Skeletal muscle cell (primary cell): ENCODE measurements at places on chromosomes 12 and 14.

GRCh38 chr12:128316973-128317526, 50.1 kb downstream of the TMEM132C start:
- no peak for DNase-seq

GRCh38 chr12:53811606-53812005, 59.8 kb upstream of the CISTR start:
- DNase-seq, result no peak

- no peak for DNase-seq
Observed at GRCh38 chr12:12392413-12392812, 35.5 kb downstream of the BORCS5 start.

GRCh38 chr14:24952851-24953666, 96.9 kb downstream of the STXBP6 start:
- DNase-seq, result no peak

GRCh38 chr14:21557084-21557901, 22.6 kb downstream of the OR10G3 start:
- peak; percentile 36 for DNase-seq

- no peak for DNase-seq
Observed at GRCh38 chr12:31756977-31757420, 28.2 kb upstream of the AMN1 start.

DNA sequence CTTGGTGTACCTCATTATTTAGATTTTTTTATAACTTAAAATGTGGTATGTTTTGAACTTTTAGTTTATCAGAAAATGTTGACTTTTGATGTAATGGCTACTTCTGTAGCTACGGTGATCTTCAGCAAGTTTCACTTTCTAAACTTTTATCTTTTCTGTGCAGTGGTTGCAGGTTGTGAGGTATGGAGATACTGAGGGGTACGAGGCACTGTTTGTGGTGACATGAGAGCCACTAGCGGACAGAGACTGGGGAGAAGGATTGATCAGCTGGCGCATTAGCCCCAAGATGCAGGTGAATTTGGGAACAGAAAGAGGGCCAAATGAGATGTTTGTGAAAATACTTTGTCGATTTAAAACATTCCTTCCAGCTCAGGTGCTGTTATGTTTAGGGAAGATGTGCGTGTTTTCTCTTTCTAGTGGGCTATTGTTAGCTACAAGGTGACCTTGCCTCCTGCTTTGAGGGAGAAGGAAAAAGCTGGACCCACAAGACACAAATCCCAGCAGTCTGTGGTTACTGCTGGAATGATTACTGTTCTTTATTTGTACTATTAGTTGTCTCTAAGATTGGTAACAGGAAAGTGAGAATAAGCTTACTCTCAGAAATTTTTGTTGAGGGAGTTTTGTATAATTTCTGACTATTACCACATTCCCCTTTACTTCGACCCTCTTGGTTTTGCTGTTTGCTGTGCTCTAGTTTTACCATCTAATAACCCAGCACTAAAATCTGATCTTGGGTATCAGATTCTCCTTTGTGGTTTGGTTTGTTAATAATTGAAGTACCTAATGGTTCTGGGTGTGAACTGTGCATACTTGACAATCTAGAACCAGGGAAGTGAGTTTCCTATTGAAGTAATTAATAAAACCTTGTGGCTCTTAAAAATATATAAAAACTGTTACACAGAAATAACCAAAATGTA, 61.7 kb downstream of the FBXO34 start:
- DNase-seq, result no peak

- no peak for DNase-seq
Observed at GRCh38 chr12:12577786-12578185, 15.1 kb upstream of the DUSP16 start.

DNA sequence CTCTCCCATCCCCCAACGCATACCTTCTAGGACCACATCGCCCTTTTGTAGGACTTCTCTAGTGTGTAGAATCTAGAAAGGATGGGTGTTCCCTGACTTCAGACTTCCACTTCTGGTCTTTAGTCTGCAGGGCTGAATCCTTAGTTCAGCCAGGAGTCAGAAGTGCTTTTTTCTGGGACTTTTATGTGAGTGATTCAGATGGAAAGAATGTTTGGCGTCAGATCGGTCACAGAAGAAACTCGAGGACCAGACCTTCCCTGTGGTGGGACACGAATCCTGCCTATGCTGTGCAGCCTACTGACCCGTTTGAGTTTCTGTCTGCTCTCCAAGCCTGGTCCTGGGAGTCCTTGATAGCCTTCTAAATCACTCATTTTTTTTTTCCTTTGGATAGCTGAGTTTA, 165.4 kb upstream of the SSTR1 start:
- DNase-seq, result peak; percentile 22

DNA sequence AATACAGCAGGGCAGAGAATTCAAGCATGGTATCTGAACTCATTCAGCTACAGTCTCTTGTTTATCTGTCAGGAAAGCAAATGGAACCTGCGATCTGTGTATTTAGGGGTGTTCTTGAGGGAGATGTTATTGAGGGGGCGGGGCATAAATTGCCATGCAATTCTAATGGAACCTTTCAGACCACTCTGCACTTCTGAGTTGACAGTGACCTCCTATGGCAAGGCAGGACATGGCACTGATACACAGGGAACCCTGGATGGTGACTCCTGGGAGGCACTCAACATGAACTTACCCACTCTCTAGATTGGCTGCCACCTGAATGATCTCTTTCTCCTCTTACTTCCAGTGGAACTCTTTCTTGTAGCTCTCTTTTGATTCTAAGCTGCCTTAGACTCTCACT, 787.3 kb downstream of the VRK1 start:
- DNase-seq, result no peak

- DNase-seq, result no peak
Observed at GRCh38 chr14:52325126-52325525, 11.0 kb downstream of the PTGER2 start.

DNA sequence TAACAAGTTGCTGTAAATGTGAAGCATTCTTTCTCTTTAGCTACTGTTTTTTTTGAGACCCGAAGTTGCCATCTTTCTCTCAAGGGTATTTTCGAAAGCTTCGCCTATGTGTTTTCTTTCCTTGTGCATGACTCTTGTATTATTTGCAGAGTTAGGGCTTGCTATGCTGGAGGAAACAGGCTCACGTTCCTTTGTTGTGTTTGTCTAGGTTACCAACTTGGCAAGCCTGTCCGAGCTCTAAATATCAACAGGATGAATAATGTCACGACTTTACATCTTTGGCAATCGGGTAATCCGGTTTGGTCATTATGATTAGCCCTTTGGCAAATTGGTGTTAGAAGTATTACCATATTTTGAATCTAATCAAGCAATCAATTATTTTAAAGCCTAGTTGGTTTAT, 15.9 kb upstream of the ATP6V0A2 start:
- no peak for DNase-seq

DNA sequence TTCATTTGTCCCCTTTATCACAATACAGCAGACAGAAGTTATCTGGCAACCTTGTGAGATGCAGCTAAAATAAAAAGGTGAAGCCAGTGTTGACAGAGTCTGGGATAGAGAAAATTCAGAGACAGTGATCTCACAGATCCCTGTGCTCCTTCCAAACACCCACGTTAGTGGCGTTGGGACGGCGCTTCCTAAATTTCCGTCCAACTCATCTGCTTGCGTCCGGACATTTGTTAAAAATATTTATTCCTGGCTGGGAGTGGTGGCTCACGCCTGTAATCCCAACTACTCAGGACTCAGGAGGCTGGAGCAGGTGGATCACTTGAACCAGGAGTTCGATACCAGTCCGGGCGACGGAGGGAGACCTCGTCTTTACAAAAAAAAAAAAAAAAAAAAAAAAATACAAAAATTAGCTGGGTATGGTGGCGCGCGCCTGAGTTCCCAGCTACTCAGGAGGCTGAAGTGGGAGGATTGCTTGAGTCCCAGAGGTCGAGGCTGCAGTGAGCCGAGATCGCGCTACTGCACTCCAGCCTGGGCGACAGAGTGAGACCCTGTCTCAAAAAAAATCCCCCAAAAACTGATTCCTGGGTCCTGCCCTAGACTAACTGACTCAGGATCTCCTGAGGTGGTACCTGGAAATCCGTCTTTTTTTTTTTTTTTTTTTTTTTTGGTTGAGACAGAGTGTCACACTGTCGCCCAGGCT, 708 bp upstream of the TCTN1 start:
- no peak for DNase-seq

GRCh38 chr14:98328496-98328895, 943.5 kb downstream of the BCL11B start:
- DNase-seq, result no peak

GRCh38 chr14:50762001-50762930, 68.7 kb downstream of the NIN start:
- peak; percentile 83 for DNase-seq

DNA sequence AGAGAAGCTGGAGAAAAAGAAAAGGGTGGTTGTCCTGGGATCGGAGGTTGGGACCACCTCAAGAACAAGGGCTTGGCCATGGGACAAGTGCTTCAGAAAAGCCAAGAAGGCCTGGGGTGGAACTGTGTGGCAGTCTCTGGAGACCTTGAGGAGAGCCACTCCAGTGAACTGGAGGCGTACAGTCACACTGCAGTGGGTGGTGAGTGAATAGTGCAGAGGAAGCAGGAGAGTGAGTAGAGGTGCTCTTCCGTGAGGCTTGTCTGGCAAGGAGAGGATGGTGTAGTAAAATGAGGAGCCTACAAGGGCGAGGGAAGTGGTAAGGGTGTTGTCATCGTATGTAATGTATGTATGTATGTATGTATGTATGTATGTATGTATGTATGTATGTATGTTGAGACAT, 20.9 kb downstream of the RASSF3 start:
- DNase-seq, result no peak

- DNase-seq, result no peak
Observed at GRCh38 chr12:82329508-82329907, 28.7 kb downstream of the CCDC59 start.

DNA sequence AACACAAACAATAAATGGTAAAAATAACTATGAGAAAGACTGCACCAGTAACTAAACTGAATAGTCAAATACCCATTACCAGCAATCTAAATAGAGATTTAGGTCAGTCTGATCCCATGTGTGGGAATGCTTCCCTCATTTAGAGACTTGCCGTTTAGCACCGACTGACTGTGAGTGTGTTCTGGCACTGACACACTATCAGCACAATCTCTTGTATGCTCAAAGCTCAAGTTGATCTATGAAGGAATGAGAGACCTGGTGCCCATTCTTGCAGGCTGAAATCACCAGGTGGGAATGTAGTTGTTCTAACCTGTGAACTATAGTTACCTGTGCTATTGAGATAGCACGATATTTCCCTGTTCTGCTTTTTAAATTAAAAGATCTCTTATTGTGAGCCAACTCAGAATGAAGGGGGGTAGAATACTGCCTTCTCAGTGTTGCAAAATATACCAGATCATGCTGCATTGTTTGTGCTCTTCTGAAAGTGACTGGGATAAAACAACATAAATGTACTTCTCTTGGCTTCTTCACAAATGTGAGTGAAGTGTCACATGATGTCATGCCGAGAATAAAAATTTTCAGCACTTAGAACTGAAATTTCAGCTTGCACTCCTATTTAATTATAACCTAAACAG, 99.6 kb downstream of the LIN7A start:
- no peak for DNase-seq
